ENCODE measurements at places on chromosomes 7 and 10.

- peak; percentile 11 for DNase-seq
Measured at GRCh38 chr7:93715234-93715633, 140.7 kb upstream of the CALCR start.

DNA sequence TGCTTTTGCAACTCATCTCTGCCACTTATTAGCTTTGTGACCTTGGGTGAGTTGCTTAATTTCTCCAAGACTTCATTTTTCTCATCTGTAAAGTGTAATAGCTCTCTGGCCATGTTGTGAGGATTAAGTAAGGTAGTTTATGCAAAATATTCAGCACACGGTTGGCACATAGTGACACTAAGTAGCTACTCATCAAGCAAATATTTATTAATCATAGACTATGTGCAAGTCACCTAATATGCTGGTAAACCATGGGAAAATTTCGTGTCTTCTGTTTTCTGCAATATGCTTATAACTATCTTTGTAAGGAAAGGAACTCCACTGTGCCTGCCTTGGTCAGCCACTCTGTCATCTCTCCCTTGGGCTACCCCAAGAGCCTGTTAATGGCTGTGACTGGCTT, 50.3 kb upstream of the EGR2 start:
- DNase-seq, result no peak

- no peak for DNase-seq
Measured at GRCh38 chr10:47146572-47146971, 153.4 kb upstream of the GDF10 start.

GRCh38 chr10:62277971-62278370, 9.3 kb upstream of the RTKN2 start:
- DNase-seq, result no peak

DNA sequence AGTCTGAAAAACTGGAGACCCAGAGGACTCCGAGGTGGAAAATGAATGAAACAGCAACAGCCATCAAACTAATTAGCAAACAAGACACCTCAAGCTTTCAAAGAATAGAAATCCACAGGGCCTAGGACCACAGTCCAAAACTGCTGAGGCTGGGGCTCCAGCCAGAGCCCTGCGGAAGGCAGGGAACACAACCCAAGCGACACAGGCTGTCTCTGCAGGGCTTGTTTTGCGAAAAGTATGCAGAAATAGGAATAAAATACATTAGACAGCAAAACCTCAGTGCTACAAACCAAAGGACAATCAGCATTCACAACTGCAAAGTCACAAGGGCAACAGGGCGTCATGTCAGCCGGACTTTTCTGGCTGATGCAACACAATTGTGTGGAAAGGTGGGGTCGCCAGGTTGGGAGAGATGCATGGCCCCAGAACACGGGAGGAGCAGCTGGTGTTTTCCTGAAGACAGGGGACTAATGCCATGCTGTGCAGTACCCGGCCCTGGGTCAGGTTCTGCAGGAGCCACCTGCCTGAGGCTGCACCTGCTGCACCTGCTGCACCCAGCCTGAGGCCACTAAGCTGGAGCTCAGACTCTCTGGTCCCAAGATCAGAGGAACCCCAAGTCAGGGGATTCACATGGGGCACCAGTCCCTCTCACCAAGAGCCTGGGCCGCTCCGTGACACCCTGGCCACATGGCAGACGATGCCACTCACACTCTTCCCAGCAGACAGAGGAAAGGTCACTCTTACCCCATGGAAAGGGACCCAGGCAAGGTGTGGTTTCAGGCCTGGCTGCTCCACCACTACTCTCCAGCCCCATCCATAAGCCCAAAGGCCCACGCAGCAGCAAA, 74.2 kb downstream of the MAD1L1 start:
- no peak for DNase-seq

DNA sequence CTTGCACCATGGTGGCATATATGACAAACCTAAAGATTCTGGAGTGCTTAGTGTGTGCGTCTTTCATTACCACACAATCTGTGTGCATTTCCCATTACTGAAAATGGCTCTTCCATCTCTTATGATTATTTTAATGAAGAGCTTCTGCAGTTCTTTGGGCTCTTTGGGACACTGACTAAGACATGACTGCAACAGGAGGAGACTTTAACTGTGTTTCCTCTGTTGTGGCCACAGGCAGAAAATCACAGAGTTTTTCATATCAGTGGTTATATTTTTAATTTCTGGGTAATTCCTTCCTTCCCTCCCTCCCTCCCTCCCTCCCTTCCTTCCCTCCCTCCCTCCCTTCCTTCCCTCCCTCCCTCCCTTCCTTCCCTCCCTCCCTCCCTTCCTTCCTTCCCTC, 58.1 kb downstream of the WNT2 start:
- DNase-seq, result no peak

GRCh38 chr7:138607216-138608126, 93.7 kb downstream of the SVOPL start:
- DNase-seq, result no peak

DNA sequence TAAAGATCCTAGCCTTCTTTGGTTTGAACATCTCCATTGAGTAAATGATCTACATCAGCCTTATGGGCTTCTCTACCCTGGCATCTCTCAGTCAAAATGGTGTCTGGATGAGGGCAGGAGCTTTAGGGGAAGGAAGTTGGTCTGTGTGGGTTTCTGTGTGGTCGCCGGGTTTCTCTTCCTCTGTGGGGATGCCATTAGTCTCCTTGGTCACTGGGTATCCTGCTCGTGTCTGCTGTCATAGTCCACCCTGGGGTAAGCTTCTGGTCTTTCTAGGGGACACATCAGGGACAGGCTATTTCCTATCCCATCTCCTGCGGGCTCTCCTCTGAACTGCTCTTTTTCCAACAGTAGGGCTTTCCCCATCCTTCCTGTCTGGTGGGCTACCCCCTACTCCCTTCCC, 150.3 kb upstream of the NPY start:
- DNase-seq, result no peak

- DNase-seq, result no peak
Measured at GRCh38 chr7:39609935-39610263, 13.5 kb upstream of the RALA start.
